ENCODE measurements at places on chromosomes 7 and 10. TPM values are rescaled to one million over a fixed set of nuclear protein-coding genes. Genes with fewer than 3 reads are reported as not detected.

DNA sequence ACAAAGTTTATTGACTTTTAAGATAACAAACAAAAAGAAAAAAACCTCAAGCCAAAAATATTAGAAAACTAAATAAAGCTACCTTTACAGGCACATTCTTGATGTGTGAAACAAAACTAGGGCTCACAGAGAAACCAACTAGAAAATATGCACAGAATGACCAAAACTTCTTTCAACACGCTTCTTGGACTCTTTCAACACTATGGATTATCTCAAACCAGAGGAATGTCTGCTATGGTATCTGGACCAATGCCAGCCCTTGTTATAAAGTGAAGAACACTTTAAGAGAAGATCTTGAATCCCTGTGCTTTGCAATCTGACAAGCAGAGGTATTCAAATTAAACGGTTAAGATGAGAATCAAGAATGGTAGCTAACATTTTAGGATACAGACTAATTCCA, 76.6 kb downstream of the DNAJC1 start:
- DNase-seq: no peak

DNA sequence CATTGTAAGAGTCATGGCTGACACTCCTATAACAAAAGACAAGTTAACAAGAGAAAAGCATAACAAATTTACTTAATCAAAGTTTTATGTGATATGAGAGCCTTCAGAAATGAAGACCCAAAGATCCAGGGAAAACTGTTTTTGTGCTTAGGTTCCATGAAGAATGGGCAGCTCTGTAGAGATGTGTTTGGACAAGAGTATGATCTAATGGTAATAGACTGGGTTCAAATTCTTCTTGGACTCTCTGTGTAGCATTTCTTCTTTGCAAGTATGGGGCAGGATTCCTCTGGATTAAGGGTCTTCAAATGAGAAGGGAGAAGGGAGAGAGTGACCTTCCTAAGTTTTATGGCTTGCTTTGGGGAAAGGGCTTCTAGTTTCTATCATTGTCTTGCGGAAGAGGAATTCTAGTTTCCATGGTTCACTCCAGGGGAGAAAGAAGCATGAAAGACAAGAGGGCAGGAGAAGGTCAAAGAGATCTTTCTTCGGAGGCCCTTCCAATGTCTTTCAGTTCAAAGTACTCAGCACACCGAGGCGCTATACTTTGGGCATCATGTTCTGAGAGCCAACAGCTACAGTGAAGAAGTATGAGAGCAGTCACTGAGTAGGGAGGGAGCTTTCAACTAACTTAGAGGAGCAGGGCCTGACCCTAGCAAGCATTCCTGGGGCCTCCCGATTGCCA, 15.4 kb downstream of the IFIT3 start:
- DNase-seq: no peak

GRCh38 chr10:62687230-62687748, 117.2 kb upstream of the ADO start:
- DNase-seq: no peak

- DNase-seq: peak; percentile 59
Observed at GRCh38 chr7:116809636-116810266, 52.6 kb upstream of the CAPZA2 start.

GRCh38 chr10:68981074-68981473, 7.5 kb upstream of the KIFBP start:
- DNase-seq: no peak

DNA sequence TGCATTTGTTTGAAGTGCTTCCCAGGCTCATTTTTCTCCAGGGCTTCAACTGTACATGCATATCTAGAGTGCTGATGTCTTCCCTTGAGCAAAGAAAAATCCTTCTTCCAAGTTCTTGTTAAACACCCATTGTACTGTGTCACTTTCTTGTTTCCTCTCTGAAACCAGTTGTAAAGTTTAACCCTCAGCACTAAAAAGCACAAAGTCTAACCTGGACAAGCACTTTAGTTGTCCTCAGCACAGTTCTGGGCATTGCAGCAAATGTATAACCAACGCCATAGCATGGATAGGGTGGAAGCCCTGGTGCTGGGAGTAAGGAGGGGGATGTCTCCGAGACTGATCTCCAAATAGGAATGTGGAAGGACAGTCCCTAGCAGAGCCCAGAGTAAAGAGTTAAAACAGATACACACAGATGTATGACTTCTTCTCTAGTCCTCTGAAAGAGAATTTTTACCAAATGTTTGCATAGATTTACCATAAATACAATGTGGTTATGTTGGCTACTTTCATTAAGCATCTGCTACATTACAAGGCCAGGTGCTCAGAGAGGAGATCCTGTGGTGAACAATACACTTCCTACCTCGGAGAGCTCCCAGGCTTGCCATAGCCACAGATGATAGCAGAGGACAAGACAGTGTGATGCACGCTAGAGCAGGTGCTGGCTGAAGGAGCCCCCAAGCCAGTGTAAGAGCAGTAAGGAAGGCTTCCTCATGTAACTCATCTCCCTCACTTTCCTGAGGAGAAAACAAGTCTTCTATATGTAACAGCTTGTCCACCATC, 57.0 kb downstream of the DNAJC12 start:
- DNase-seq: no peak

DNA sequence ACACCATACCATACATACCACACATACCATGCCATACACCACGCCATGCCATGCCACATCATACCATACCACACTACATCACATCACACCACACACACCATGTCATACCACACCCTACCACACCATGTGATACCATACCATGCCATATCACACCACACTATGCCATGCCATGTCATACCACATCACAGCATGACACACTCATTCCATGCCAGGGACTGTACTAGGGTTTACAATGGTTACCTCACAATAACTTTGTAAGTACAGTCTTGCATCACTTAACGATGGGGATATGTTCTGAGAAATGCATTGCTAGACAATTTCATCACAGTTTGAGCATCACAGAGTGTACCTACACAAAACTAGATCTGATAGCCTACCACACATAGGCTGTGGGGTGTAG, 14.5 kb downstream of the PYROXD2 start:
- DNase-seq: no peak

- no peak for DNase-seq
Observed at GRCh38 chr10:65802391-65802790, 1123.4 kb upstream of the LRRTM3 start.

- no peak for DNase-seq
Observed at GRCh38 chr10:58330431-58330830, 4.4 kb upstream of the UBE2D1 start.

- DNase-seq: no peak
Observed at GRCh38 chr7:117808910-117809705, 64.1 kb downstream of the CTTNBP2 start.

GRCh38 chr10:103812004-103812403, 43.4 kb downstream of the SH3PXD2A start:
- DNase-seq: no peak

The UNC5B gene
- polyA plus RNA-seq: 50.9 TPM

The EBF3 gene
- 1.6 TPM for polyA plus RNA-seq

The CALHM1 gene
- polyA plus RNA-seq: 0.06 TPM

The CASD1 gene
- polyA plus RNA-seq: 46.4 TPM
